ENCODE measurements at places on chromosomes 11 and 22. TPM values are rescaled to one million over a fixed set of nuclear protein-coding genes. Genes with fewer than 3 reads are reported as not detected.

GRCh38 chr22:45616432-45616831 is 55.2 kb upstream of the ATXN10 start:
- no peaks in the 10 kb centered on the region for H3K27me3 ChIP-seq
- no peak for DNase-seq
- H3K4me3 ChIP-seq = no peak overlapping the region
- H3K27ac ChIP-seq = no peak overlapping the region
- H3K36me3 ChIP-seq = no peaks in the 10 kb centered on the region

GRCh38 chr11:17551347-17552040 is 4.4 kb downstream of the OTOG start:
- peaks cover 15% of the 10 kb centered on the region for H3K27me3 ChIP-seq
- no peaks in the 10 kb centered on the region for H3K4me1 ChIP-seq
- no peak for DNase-seq
- no peak overlapping the region for H3K27ac ChIP-seq
- H3K36me3 ChIP-seq = no peaks in the 10 kb centered on the region

DNA sequence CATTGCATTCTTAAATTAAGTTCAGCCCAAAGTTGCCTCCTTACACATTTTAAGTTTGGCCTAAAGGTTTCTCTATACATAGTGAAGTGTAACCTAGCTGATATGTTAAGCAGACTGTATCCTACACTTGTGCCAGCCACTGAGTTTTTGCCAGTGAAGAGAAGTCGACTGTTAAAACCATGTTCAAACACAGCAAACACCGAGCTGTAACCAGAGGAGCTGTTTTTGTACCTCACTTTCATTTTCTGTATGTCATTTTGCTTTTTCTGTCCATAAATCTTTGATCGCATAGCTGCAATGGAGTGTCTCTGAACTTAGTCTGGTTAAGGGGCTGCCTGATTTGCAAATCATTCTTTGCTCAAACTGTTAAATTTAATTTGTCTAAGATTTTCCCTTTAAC is 403.7 kb downstream of the LUZP2 start:
- H3K27ac ChIP-seq = no peak overlapping the region
- no peaks in the 10 kb centered on the region for H3K4me1 ChIP-seq

- no peaks in the 10 kb centered on the region for H3K36me3 ChIP-seq
- H3K27me3 ChIP-seq = no peaks in the 10 kb centered on the region
- no peak overlapping the region for H3K4me3 ChIP-seq
- no peak for DNase-seq
- H3K4me1 ChIP-seq = peaks cover 30% of the 10 kb centered on the region
These were observed 12.3 kb downstream of the ABTB2 start for GRCh38 chr11:34345540-34345876.

The PGM2L1 gene
- polyA plus RNA-seq = 2.3 TPM

DNA sequence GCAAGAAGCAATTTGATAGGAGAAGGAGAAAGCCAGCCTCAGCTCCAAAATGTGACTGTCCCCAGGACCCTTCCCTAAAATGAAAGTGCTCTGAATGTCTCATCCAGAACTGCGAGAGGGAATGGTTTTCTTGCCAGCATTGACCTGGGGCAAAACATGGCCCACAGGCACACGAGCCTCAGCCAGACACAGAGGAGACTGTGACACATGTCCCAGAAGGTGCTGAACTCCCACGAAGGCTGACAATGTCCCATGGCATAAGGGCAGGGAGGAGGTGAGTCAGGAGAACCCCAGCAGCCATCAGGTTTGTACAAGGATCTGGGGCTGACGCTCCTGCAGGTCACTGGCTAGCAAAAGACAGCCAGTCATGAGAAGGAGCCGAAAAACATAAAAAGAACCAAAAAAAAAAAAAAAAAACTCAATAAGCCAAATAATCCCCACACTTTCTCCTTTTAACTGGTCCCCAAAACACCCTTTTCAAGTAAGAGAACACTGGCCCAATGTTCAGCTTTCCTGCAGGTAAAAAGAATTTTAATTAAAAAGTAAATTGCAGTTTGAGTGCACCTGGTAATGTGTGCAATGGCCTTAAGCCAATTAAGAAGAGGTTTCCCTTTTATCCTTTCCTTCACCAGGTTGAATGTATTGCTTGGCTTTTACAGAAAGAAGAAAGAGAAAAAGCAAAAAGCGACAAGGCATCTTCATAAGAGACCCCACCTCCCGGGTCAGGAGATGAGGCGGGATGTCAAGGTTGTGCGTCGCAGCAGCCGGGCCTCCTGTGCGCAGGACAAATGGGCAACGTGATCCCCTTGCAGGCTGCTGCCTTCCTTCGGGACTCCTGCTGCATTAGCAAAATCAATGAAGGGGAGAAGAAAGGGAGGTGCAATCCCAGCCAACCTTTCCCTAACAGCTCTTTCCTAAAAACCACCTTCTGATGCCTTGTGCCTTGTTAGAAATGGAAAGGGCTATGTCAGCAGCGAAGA is 43.6 kb downstream of the GALNT18 start:
- no peak overlapping the region for H3K27ac ChIP-seq
- H3K4me1 ChIP-seq = peaks cover 12% of the 10 kb centered on the region
- DNase-seq = no peak

- H3K4me3 ChIP-seq = peak within 1 kb of the TSS; percentile 83
- DNase-seq = no peak
- peak within 1 kb of the TSS; percentile 58 for H3K27ac ChIP-seq
- H3K36me3 ChIP-seq = peaks cover 5% of the 10 kb centered on the region
- peaks cover 38% of the 10 kb centered on the region for H3K4me1 ChIP-seq
These were observed at the start of the genes NUDT22 and TRPT1 for GRCh38 chr11:64225608-64226506. Gene NUDT22 (plus strand): TSS chr11:64226274. CDS start chr11:64226653, 379 bp downstream. Gene TRPT1 (minus strand): TSS chr11:64226186. CDS start chr11:64225860, 326 bp downstream.

The LDHAL6A gene
- not detected for polyA plus RNA-seq

GRCh38 chr11:122523846-122524805 is 131.4 kb upstream of the UBASH3B start:
- no peak for DNase-seq
- H3K27me3 ChIP-seq = peaks cover 5% of the 10 kb centered on the region
- no peak overlapping the region for H3K27ac ChIP-seq
- H3K36me3 ChIP-seq = no peaks in the 10 kb centered on the region
- H3K4me1 ChIP-seq = no peaks in the 10 kb centered on the region

The UPK3A gene
- not detected for polyA plus RNA-seq

GRCh38 chr11:100753172-100753543 is 66.1 kb downstream of the ARHGAP42 start:
- H3K27ac ChIP-seq = no peak overlapping the region
- no peaks in the 10 kb centered on the region for H3K36me3 ChIP-seq
- peak; percentile 28 for DNase-seq

DNA sequence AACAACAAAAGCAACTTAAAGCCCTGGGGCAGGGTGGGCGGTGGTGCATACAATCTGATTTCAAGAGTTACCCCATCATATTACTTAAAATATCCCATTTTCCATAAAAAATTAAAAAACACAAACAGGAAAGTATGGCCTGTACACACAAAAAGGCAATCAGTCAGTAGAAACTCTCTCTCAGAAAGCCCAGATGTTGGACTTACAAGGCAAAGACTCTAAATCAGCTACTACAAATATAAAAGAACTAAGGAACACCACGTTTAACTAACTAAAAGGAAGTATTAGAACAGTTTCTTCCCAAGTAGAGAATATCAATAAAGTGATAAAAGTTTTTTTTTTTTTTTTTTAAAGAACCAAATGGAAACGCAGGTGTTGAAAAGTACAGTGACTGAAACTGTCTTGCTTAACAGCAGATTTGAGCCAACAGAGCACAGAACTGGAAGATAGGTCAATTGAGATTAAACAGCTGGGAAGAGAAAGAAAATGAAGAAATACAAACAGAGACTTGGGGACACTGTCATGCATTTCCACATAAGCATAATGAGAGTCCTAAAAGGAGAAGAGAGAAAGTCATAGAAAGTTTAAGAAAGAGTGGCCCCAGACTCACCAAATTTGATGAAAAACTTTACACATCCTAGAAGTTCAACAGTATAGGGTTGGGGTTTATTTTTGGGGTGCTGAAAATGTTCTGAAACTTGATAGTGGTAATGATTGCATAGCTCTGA is 8.6 kb downstream of the SC5D start:
- no peak for DNase-seq
- H3K27me3 ChIP-seq = no peaks in the 10 kb centered on the region
- H3K36me3 ChIP-seq = peaks cover 3% of the 10 kb centered on the region
- no peak overlapping the region for H3K4me3 ChIP-seq

The IGLL1 gene
- polyA plus RNA-seq = not detected

DNA sequence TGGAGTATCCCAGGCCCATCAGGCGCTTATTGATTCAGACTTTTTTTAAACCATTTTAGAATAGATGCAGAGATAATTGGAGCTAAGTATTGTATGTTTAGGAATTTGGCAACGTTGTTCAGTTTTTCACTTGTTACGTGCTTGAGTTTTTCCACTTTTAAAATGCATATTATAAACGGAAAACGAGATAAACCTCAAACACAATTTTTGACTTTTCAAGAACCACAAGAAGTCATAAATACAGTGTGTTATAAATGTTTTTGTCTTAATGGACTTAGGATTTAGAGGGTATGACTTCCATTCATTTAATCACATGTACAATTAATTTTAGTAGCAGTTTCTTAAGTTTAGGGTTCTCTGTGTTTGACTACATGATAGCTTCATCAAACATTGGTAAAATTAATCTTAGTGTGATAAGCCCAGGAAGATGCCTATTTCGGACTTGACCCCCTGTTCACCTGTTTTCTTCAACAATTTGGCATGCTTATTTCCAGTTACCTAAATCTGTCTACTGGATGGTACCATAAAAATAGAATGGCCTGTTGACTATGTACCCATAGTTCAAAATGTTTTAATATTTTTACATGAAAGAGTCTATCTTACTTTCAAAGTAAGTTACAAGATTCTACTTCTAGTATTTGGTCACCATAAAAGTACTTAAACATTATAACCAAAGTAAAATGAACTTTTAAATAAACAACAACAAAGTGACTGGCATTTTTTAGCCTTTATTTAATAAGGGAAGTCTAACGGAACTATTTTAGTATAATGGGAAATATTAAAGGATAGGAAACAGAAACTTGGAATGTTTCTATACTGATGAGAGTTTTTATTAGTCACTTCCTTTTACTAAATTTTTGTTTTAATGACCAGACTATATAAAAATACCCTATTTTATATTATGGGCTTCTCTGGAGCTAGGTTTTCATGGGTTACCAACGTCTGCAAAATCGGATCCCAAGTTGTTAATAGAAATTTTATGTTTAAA is 1.4 kb downstream of the ZC3H12C start:
- no peaks in the 10 kb centered on the region for H3K27me3 ChIP-seq
- peaks cover 29% of the 10 kb centered on the region for H3K4me1 ChIP-seq
- peak overlapping the region; percentile 77 for H3K4me3 ChIP-seq
- no peaks in the 10 kb centered on the region for H3K36me3 ChIP-seq
- DNase-seq = no peak

GRCh38 chr22:33477120-33478111 is 419.2 kb upstream of the SYN3 start:
- H3K27ac ChIP-seq = no peak overlapping the region
- H3K36me3 ChIP-seq = no peaks in the 10 kb centered on the region
- no peak overlapping the region for H3K4me3 ChIP-seq
- H3K27me3 ChIP-seq = no peaks in the 10 kb centered on the region
- no peak for DNase-seq

The MYBPC3 gene
- polyA plus RNA-seq = not detected

DNA sequence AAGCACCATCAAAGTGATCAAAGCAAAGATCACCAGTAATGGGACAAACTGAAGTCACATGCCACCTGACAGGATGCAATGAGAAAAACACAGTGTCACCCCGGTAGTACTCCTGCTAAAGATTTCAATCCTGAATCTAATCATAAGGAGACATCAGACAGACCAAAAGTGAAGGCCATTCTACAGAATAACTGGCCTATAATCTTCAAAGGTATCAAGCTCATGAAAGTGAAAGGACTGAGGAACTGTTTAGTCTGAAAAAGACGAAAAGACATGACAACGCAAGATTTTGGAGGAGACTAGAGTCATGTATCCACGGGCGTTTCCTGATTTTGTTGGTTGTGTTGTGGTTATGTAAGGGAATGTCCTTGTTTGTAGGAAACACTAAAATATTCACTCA is 42.4 kb upstream of the TSKU start:
- no peaks in the 10 kb centered on the region for H3K27me3 ChIP-seq
- no peak for DNase-seq
- no peaks in the 10 kb centered on the region for H3K4me1 ChIP-seq
- H3K36me3 ChIP-seq = no peaks in the 10 kb centered on the region

GRCh38 chr22:45884201-45885062 is 92.5 kb downstream of the WNT7B start:
- no peak overlapping the region for H3K4me3 ChIP-seq
- no peaks in the 10 kb centered on the region for H3K36me3 ChIP-seq
- H3K4me1 ChIP-seq = peaks cover 10% of the 10 kb centered on the region
- no peak overlapping the region for H3K27ac ChIP-seq
- H3K27me3 ChIP-seq = peaks cover 46% of the 10 kb centered on the region
- no peak for DNase-seq

DNA sequence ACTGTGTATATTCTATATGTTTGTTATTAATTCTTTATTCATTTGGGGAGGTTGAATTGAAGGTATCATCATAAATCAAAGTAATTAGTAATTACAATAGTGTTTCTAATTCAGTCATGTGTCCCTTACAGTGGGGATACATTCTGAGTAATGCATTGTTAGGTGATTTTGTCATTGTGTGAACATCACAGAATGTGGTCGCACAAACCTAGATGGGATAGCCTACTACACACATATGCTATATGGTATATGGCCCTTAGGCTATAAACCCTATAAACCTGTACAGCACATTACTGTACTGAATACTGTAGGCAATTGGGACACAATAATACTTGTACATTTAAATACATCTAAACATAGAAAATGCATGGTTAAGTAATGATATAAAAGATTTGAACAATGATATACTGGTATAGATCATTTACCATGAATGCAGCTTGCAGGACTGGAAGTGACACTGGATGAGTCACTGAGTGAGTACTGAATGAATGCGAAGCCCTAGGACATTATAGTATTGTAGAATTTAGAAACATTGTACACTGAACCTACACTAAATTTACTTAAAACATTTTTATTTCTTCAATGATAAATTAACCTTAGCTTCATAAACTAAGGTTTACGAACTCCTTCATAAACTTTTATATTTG is 936.2 kb upstream of the CHORDC1 start:
- no peaks in the 10 kb centered on the region for H3K36me3 ChIP-seq
- no peaks in the 10 kb centered on the region for H3K27me3 ChIP-seq
- H3K4me3 ChIP-seq = no peak overlapping the region
- peaks cover 17% of the 10 kb centered on the region for H3K4me1 ChIP-seq
- peak; percentile 15 for DNase-seq

The DRD2 gene
- polyA plus RNA-seq = 0.26 TPM

GRCh38 chr22:40430991-40431390 is 60.6 kb downstream of the SGSM3 start:
- no peaks in the 10 kb centered on the region for H3K27me3 ChIP-seq
- peaks cover 49% of the 10 kb centered on the region for H3K36me3 ChIP-seq
- H3K27ac ChIP-seq = no peak overlapping the region
- DNase-seq = no peak

The B3GAT1 gene
- polyA plus RNA-seq = 0.11 TPM

DNA sequence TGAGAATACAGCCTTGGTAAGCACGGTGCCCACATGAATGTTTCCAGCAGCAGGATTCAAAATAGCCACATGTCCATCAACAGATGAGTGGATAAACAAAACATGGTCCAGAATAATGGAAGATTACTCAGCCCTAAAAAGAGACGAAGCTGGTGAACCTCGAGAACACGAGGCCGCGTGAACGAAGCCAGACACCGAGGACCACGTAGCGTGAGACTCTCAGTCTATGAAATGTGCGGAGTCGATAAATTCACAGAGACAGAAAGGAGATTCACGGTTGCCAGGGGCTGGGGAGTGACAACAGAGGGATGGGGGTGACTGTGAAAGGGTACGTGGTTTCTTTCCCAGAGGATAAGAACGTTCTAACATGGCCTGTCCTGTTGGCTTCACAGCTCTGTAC is 2.9 kb upstream of the ASCL2 start:
- H3K27me3 ChIP-seq = peaks cover 59% of the 10 kb centered on the region
- no peak overlapping the region for H3K27ac ChIP-seq
- peaks cover 3% of the 10 kb centered on the region for H3K4me1 ChIP-seq
- no peak overlapping the region for H3K4me3 ChIP-seq
